Inflammatory macrophage (primary cell): ENCODE measurements at places on chromosomes 13 and 19.

GRCh38 chr19:511101-511851 lies 4.0 kb downstream of the TPGS1 start:
- peak; percentile 92 for DNase-seq

GRCh38 chr13:31588316-31588715 lies 151.0 kb upstream of the RXFP2 start:
- no peak for DNase-seq

DNA sequence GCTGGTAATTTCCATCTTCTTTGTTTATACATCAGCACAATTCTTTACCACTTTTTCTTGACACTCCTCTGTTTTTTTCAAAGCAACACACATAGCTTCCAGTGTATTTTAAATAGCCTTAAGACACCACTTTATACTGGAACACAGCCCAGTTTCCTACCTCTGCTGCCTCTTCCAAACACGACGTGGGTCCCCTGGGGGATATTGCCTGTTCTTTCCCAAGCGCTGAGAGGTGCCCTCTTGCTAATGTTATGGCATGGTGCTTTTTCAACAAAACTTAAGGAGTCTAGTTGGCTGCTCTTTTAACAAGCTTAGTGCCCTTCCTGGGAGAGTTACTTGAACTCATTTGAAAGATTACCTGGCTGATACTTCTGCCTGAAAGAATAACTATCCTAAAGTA lies 112.7 kb downstream of the OLFM4 start:
- DNase-seq, result no peak

GRCh38 chr19:48558018-48558684 lies 6.2 kb downstream of the SULT2B1 start:
- peak; percentile 68 for DNase-seq

GRCh38 chr19:7470540-7471305 lies 18.1 kb downstream of the PEX11G start:
- no peak for DNase-seq

GRCh38 chr13:83333614-83334388 lies 548.5 kb downstream of the SLITRK1 start:
- DNase-seq, result no peak

GRCh38 chr13:73365681-73366080 lies 306.9 kb downstream of the KLF5 start:
- no peak for DNase-seq

DNA sequence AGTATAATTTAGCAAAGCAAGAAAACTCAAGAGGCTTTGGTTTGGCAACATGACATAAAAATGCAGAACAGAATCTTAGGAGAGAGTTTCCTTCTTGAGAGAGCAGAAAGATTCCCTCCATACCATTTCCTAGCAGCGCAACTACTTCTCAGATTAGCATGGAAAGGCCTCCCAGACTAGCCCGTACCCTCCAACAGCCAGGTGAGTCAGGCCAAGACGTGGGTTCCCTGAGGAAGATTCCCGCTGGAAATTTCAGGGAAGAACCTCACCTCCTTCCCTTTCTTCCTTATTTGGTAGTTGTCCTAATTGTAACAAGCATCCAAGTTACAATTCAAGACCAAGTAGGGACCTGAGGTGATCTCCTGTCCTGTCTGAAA lies 12.3 kb downstream of the COL4A2 start:
- no peak for DNase-seq

DNA sequence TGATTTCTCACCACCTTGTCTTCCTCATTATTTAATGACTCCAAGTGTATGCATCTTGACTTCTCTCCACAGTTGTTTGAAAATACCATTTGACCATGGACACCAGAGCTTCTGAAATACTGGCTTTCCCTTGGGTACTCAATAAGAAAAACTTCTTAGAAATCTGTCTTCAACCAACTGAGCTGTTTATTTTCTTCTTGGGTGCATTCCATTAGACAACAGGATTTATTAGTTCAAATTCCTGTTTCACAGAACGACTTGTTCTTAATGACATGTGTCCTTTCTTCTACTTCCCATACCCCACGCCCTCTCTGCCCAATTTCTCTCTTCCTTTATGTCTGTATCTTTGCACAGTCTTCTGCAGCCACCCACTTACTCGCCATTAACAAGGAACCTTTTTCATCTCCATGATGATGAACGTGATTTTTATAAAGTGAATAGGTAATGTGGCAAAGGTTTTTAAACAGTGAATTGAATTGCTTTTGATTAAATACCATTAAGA lies 11.3 kb upstream of the ITM2B start:
- DNase-seq, result peak; percentile 52

DNA sequence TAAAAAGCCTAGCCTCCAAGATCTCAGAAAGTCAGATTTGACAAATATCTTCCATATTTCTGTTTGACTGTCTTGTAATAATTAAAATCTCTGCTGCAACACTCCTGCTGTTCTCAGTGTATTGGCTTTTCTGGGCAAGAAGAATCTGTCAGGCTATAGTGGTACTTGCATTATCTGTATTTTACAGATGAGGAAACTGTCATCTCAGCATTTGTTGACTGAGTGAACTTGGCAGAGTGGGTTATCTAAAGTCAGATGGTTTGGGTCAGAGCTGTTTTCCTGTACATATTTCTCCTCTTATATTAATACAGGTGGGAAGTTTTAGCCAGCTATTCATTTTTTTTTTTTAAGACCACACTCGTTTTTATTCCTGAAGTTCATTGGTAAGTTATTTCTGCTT lies 1378.2 kb upstream of the PCDH20 start:
- DNase-seq, result no peak

GRCh38 chr13:90686442-90686841 lies 661.0 kb upstream of the MIR17HG start:
- peak; percentile 61 for DNase-seq

DNA sequence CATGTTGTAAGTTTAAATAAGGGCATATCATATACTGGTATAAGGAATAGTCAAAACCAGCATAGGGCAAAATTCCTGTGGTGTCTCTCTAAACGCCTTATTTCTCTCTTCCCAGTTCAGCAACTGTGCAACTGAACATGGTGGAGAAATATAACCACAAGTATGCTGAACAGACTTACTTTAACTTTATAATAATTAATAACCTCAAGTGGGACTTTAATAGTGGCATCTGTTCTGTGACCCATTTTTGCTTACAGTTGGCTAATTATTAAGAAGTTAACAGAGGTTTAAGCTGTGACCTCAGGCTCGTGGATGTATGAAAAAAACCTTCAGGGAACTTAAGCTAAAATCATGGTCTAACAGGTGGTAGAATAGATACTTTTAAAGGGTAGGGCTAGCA lies 54.3 kb downstream of the MICU2 start:
- no peak for DNase-seq

DNA sequence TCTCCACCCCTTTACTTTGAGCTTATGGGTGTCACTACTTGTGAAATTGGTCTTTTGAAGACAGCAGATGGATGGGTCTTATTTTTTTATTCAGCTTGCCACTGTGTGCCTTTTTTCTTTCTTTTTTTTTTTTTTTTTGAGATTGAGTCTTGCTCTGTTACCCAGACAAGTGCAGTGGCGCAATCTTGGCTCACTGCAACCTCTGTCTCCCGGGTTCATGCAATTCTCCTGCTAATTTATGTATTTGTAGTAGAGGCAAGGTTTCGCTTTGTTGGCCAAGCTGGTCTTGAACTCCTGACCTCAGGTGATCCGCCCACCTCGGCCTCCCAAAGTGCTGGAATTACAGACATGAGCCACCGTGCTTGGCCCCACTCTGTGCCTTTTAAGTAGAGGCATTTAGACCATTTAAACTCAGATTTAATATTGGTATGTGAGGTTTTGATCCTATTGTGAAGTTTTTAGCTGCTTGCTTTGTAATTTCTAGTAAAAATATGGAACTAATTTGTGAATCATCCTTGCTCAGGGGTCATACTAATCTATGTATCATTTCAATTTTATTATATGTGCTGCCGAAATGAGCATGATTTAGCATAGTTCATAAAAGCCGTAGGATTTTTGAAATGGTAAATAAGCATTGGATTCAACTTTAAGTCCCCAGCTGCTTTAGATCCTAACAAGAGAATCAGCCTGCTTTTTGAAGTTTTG lies 584.5 kb downstream of the SLITRK1 start:
- no peak for DNase-seq

GRCh38 chr13:109883181-109884180 lies 97.1 kb upstream of the IRS2 start:
- DNase-seq, result no peak

- no peak for DNase-seq
These were observed 8.3 kb downstream of the ZNF160 start for GRCh38 chr19:53094754-53095575.

DNA sequence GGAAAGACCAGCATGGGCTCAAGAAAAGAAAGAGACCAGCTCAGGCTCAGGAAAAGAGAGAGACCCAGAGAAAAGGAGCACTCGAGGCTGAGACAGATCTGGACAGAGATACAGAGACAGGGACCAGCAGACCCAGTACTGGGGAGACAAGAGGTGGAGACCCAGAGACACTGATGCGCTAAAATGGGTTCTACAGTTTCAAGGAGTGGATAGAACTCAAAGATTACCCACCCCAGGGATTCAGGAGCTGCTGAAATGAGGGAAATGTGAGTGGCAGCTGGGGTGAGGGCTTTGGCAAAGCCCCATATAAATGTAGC lies 609 bp upstream of the ZSCAN18 start:
- no peak for DNase-seq

DNA sequence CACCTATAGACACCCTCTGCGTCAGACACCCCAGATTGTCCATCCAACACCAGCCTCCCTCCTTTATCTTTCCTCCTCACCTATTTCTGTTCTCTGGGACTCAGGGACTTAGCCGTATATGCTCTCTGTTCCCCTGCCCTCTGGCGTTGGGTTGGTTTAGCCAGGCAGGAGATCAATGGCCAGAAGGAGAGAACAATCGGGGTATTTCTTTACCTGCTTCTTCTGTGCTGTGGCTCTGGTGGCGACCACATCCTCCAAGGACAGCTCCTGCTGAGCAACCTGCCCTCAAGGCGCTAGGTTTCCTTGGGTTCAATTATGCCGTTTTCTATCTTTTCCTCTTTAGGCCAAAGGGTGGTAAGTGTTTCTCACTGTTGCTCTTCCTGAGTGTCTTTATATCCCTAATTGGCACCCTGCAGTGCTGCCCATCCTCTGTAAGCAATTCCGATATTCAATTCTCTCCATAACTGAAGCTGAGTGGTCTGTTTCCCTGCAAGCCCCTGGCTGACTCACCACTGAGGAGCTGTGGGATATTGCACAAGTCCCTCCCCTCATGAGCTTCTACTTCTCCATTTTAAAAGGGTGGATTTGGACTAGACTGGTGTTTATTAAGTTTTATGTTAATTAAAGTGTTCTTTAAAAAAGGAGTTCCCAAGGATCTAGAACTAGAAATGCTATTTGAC lies 63.7 kb upstream of the TMTC4 start:
- DNase-seq, result no peak

DNA sequence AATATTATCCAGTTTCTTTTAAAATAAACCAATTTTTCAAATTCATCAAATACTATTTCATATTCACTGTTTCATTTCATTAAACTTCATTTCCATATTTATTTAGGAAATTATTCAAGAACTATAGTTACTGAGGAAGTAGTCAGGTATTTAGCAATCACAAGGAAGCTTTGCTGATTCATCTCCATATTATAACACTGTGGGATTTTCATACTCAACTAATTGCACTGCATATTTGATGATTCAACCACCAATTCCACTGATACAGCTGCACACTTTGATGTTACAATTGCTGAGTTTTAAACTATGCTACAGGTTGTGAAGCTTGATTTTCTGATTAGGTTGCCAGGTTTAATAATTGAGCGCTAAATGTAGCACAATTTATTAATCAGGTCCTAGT lies 556.8 kb upstream of the SLITRK1 start:
- DNase-seq, result peak; percentile 6

GRCh38 chr19:35389192-35389861 lies 18.5 kb downstream of the GPR42 start:
- DNase-seq, result no peak

- DNase-seq, result peak; percentile 54
These were observed 6.0 kb upstream of the SIGLEC12 start for GRCh38 chr19:51507640-51508058.

DNA sequence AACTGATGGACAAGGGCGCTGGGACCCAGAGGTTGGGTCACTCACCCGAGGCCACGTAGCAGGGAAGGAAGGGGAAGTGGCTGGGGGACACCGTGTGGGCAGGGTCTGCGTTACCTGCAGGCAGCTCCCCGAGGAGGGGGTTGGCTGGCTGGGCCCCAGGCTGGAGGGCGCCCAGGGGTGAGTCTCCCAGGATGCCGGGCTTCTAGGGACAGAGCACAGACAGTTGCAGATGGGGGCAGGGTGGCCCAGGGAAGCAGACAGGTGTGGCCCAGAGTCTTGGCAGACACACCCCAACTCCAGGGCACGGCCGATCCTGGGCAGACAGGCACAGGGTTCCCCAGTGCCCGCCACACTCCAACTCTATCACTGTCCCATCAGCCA lies 5.6 kb upstream of the FDX2 start:
- no peak for DNase-seq

- DNase-seq, result no peak
These were observed 109.4 kb downstream of the RFC3 start for GRCh38 chr13:33927315-33927714.

- DNase-seq, result no peak
These were observed 203.6 kb downstream of the DACH1 start for GRCh38 chr13:71663431-71663830.

DNA sequence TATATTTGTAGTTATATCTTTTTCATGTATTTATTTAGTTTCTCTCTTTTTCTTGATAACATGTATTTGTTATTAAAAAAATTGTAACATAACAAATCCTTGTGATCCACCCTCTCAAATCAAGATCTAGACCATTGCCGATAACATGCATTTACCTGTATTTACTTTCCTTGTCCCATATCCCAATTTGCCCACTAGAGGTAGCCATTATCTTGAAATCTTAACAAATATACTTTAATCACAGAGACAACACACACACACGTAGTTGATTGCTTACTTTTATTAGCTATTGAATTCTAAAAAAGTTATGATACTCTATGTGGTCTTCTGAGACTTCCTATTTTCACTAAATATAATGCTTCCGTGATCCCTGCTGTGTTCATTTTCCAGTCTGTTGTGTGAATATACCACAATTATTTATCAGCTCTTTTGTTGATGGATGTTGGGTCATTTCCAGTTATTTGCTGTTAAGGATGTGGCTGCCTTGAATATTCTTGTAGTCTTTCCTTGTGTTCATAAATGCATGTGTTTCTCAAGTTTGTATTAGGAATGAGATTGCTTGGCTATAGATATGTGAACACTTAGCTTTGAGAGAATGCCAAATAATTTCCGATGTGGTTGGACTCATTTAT lies 31.3 kb upstream of the ZMYM2 start:
- DNase-seq, result peak; percentile 24

GRCh38 chr13:66491251-66491650 lies 738.9 kb downstream of the PCDH9 start:
- no peak for DNase-seq
